Activated CD4-positive, alpha-beta memory T cell treated with anti-CD3 and anti-CD28 coated beads, Interleukin-2, amount 10 ng/mL, durations not matched to agents 7 days and 5 days (primary cell): ENCODE measurements at places on chromosomes 6 and 20.
A peak's percentile ranks its signal among the peaks of the same experiment; 100 is the strongest.

DNA sequence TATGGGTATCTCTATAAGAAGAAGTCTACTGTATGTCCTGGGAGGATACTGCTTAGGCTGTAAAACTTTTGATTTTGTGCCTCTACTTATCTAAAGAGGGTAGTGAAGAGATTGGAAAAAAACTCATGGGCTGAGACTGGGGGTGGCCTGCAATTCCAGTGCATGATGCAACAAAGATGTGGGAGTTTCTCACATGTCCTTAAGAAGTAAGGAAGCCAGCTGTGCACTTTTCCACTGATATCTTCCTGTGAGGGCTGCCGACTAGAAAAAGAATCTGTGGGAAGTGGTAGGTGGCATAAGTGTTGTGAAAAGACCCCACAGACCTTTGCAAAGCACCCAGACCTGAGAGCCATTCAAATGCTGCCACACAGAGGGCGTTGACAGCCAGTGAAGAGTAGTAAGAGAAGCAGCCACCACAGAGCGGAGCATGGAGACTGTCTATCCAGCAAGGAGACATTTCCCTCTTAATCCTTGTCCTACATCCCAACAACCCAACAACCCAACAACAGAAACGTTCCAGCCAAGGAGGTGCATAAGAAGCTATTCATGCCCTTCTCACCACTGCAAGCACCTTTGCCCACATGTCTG lies 65.1 kb downstream of the PFDN4 start:
- H3K4me1 ChIP-seq, result no peaks in the 10 kb centered on the region
- no peak for DNase-seq
- peaks cover 2% of the 10 kb centered on the region for H3K27me3 ChIP-seq

DNA sequence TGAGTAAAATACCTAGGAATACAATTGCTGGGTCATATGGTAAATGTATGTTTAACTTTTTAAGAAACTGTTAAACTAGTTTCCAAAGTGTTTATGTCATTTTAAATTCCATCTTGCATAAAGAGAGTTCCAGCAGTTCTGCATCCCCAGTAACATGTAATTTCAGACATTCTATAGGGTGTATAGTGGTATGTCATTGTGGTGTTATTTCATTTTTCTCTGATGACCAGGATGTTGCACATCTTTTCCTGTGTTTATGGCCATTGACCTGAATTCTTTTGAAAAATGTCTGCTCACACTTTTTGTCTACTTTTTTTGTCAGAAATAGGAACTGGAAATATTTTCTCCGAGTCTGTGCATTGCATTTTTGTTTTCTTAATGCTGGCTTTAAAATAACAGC lies 128.9 kb downstream of the TMEM200A start:
- H3K27me3 ChIP-seq, result no peaks in the 10 kb centered on the region
- no peak overlapping the region for H3K4me3 ChIP-seq
- H3K4me1 ChIP-seq, result no peaks in the 10 kb centered on the region
- DNase-seq, result no peak
- H3K27ac ChIP-seq, result no peak overlapping the region

GRCh38 chr20:62405108-62405980 lies 1.7 kb downstream of the CABLES2 start:
- H3K4me1 ChIP-seq, result peaks cover 37% of the 10 kb centered on the region
- peak overlapping the region; percentile 78 for H3K4me3 ChIP-seq
- H3K27ac ChIP-seq, result peak overlapping the region; percentile 31
- no peaks in the 10 kb centered on the region for H3K36me3 ChIP-seq

- no peaks in the 10 kb centered on the region for H3K36me3 ChIP-seq
- no peak for DNase-seq
- no peak overlapping the region for H3K27ac ChIP-seq
- H3K4me1 ChIP-seq, result no peaks in the 10 kb centered on the region
- H3K4me3 ChIP-seq, result no peak overlapping the region
- peaks cover 16% of the 10 kb centered on the region for H3K27me3 ChIP-seq
Observed at GRCh38 chr20:59836767-59837166, 96.7 kb downstream of the SYCP2 start.

DNA sequence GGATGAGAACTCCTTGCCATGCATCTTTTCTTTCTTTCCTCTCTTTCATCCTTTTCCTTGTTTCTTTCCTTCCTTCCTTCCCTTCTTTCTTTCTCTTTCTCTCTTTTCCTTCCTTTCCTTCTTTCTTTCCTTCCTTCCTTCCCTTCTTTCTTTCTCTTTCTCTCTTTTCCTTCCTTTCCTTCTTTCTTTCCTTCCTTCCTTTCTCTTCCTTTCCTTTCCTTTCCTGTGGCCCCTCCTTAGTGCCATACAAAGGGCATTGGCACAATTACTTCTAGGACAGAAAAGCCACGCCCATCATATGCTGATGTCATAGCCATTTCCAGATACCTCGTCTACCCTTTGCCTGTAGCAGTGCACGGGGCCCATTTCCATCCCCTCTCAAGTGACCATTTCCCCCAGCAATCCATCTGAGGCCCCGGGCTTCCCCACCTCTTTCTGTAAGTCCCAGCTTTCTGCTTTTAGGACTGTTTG lies 2.2 kb upstream of the CENPB start:
- peaks cover 36% of the 10 kb centered on the region for H3K4me1 ChIP-seq
- peaks cover 7% of the 10 kb centered on the region for H3K36me3 ChIP-seq
- H3K27me3 ChIP-seq, result no peaks in the 10 kb centered on the region
- H3K27ac ChIP-seq, result no peak overlapping the region
- no peak for DNase-seq
- no peak overlapping the region for H3K4me3 ChIP-seq

DNA sequence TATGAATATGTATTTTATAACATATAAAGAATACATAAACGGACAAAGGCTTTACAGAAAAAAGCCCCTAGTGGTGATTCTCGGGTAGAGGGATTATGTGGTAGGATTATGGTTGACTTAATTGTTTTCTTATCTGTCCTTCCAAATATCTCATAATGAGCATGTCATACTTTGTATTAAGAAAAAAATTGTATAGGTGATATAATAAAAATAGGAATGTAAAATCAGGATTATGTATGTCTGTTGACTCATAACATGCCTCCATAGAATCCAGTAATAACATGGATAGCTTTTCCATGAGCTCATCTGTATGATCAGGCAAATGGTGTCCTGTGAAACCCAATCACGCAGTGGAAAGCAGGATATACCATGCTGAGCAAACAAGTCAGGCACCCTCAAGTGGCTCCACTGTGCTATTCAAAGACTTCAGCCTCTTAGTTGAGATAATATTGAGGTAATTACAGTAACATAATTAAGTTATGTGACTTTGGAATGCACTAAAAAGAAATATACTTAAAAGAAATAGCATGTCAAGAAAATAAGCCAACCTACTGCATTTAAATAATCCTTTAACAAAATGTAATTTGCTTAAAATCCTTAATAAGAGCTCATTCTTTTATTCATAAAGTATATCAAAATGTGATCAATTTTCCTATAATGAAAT lies 39.6 kb upstream of the PRELID3B start:
- H3K4me1 ChIP-seq, result peaks cover 9% of the 10 kb centered on the region
- H3K4me3 ChIP-seq, result no peak overlapping the region
- peaks cover 24% of the 10 kb centered on the region for H3K27me3 ChIP-seq
- no peak overlapping the region for H3K27ac ChIP-seq

DNA sequence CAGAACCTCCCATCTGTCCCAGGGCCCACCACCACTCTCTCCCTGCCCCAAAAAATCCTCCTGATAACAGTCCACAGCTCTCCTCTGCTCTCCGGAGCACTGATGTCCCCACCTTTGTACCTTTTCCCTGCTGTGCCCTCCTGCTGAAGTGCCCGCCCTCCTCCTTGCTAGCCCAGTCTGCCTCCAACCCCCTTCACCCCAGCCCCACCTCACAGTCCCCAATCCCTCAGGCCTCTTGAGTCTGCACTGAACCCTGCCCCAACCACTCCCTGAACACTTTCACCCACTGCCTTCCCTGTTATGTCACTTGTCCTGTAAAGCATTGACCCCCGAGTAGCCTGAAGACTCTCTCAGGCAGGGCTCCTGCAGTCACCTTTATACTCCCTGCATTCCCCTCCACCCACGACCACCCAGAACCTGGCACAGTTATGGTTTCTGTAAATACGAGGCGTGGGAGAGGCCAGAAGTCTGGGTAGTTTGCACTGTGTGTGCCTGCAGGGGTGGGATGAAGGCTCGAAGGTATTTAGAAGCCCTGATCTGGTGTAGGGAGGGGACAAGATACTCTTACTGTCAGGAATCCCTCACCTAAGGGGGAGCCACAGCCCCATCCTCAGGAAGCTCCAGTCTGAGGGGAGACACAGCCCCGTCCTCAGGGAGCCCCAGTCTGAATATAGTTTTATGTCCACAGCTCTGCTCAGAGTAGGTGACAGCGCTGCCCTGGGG lies 5.4 kb downstream of the GLP1R start:
- no peak for DNase-seq
- H3K4me1 ChIP-seq, result peaks cover 17% of the 10 kb centered on the region
- peaks cover 34% of the 10 kb centered on the region for H3K27me3 ChIP-seq
- H3K4me3 ChIP-seq, result no peak overlapping the region

GRCh38 chr6:42045538-42046460 lies 4.5 kb upstream of the TAF8 start:
- peak; percentile 69 for DNase-seq
- peaks cover 90% of the 10 kb centered on the region for H3K4me1 ChIP-seq
- peak overlapping the region; percentile 79 for H3K27ac ChIP-seq
- no peaks in the 10 kb centered on the region for H3K27me3 ChIP-seq

DNA sequence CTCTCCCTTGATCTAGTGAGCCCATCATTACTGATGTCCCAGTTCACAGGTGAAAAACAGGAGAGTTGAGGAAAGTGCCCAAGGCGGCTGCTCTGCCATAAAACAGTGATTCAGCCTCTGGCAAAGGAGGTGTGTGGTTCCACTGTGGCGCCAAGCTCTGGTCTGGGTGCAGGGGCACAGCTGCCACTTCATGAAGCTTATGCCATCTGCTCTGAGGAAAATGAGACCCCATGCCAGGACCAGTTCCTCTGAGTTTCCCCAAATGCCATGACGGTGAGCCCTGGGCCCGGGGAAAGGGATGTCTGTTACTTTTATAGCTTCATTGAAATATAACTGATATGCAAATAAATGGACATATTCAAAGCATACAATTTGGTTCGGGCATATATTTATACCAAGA lies 33.7 kb upstream of the ZBP1 start:
- peak; percentile 14 for DNase-seq
- H3K27ac ChIP-seq, result no peak overlapping the region
- peaks cover 9% of the 10 kb centered on the region for H3K4me1 ChIP-seq
- H3K4me3 ChIP-seq, result no peak overlapping the region
- peaks cover 2% of the 10 kb centered on the region for H3K27me3 ChIP-seq
- H3K36me3 ChIP-seq, result no peaks in the 10 kb centered on the region

GRCh38 chr20:34345402-34345736 lies 17.7 kb upstream of the ITCH start:
- H3K4me1 ChIP-seq, result peaks cover 9% of the 10 kb centered on the region
- no peaks in the 10 kb centered on the region for H3K36me3 ChIP-seq
- no peaks in the 10 kb centered on the region for H3K27me3 ChIP-seq
- no peak overlapping the region for H3K4me3 ChIP-seq
- no peak overlapping the region for H3K27ac ChIP-seq

DNA sequence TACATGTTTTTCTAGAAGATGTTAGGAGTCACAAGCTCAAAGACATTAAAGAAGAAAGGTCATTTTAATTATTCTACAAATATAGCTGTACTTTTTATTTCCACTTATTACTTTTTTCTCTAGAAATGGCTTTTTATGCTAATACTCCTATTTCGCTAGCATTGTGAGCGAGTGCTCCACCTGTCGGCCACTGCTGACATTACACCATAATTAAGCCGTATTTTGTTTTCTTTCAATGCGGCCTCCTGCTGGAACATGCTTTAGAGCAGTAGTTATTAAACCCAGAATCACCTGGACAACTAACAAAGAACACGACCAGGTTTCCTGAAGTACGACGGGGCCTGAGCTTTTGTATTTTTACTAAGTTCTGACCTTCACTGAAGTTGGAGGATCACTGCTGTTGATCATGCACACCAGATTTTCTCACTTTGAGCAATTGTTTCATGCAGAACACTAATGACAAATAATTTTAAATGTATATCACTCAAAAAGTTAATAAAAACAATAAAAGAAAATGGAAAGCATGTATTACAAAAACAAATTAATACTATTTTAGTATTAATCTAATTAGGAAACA lies 74.1 kb upstream of the PAK5 start:
- no peaks in the 10 kb centered on the region for H3K36me3 ChIP-seq
- H3K27ac ChIP-seq, result no peak overlapping the region
- no peaks in the 10 kb centered on the region for H3K4me1 ChIP-seq
- H3K4me3 ChIP-seq, result no peak overlapping the region

- no peak for DNase-seq
- no peaks in the 10 kb centered on the region for H3K4me1 ChIP-seq
- H3K36me3 ChIP-seq, result peaks cover 7% of the 10 kb centered on the region
- H3K27me3 ChIP-seq, result no peaks in the 10 kb centered on the region
- H3K4me3 ChIP-seq, result no peak overlapping the region
Observed at GRCh38 chr6:73624896-73625295, 28.9 kb downstream of the SLC17A5 start.
